ENCODE measurements at places on chromosomes 6 and 20. TPM values are rescaled to one million over a fixed set of nuclear protein-coding genes. Genes with fewer than 3 reads are reported as not detected.

DNA sequence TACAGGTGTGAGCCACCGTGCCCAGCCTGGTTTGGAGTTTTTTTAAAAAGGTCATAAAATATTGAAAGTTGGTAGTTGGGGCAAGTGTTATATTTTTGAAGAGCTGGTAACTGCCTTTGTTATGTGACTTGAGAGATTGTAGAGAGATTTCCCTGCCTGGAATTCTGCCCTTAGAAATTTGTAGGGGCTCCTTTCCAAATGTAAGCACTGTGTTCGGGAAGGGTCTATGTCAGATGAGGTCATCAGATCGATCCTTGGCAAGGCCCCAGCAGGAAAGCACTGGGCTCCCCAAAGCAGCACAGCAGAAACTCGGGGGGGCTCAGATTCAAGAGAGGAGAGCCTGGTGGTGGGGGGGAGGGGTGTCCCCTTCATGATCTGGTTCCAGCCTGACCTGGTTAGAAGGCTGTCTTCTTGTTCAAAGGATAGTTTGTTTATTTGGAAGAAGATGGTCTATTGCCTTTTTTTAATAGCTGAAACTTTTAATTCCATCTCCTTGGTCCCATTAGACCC lies 220.2 kb downstream of the UST start:
- no peak overlapping the region for H3K27ac ChIP-seq
- no peak overlapping the region for H3K4me3 ChIP-seq
- no peaks in the 10 kb centered on the region for H3K27me3 ChIP-seq
- DNase-seq: no peak
- H3K4me1 ChIP-seq: peaks cover 5% of the 10 kb centered on the region
- H3K36me3 ChIP-seq: peaks cover 20% of the 10 kb centered on the region

- no peaks in the 10 kb centered on the region for H3K36me3 ChIP-seq
- no peak overlapping the region for H3K4me3 ChIP-seq
- no peak overlapping the region for H3K27ac ChIP-seq
- no peak for DNase-seq
Measured at GRCh38 chr6:116210750-116211425, 43.0 kb downstream of the TSPYL4 start.

DNA sequence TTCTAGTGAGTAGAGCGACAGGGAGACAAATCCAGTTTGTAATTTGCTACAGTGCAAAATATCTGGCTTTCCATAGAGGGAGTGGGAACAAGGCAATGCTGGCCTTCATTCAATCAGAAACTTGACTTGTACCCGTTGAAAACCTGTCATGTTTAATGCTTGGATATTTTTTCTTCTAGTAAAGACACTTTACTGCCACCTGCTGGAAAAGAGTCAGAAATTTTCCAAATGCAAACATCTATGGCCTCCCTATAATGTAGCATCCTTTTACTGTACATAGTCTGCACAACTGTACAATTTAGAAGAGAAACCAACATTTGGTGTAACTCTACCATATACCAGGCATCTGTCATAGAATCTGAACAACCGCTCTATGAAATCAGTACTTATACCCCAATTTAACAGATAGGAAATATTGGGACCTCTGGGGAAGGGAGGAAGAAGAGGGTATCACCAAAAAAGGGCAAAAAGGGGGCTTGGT lies 16.7 kb upstream of the TBC1D20 start:
- H3K4me3 ChIP-seq: no peak overlapping the region
- peaks cover 35% of the 10 kb centered on the region for H3K36me3 ChIP-seq
- H3K27ac ChIP-seq: no peak overlapping the region
- H3K27me3 ChIP-seq: no peaks in the 10 kb centered on the region

DNA sequence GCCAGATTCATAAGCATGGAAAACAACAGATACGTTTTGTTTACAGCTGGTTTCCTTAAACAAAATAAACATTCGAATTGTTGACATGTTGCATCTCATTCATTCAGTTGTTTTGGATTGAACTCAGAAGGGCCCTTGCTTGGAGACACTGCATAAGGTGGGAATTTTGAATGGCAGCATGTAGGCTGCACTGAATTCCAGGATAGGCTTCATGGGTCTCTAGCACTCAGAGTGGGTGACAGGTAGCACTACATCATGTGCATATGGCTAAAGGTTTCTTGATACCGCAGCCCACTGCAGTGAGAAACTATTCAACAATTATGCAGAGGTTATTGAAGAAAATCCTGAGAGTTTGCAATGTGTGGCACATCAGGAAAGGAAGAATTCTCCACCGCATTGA lies 1.6 kb downstream of the BEND6 start:
- no peaks in the 10 kb centered on the region for H3K27me3 ChIP-seq
- no peak overlapping the region for H3K4me3 ChIP-seq
- H3K36me3 ChIP-seq: no peaks in the 10 kb centered on the region
- peaks cover 19% of the 10 kb centered on the region for H3K4me1 ChIP-seq
- no peak overlapping the region for H3K27ac ChIP-seq

- H3K27ac ChIP-seq: peak overlapping the region; percentile 91
- peak; percentile 35 for DNase-seq
- no peaks in the 10 kb centered on the region for H3K36me3 ChIP-seq
- no peak overlapping the region for H3K4me3 ChIP-seq
- H3K27me3 ChIP-seq: no peaks in the 10 kb centered on the region
Measured at GRCh38 chr6:132130626-132131298, 179.6 kb upstream of the CCN2 start.

DNA sequence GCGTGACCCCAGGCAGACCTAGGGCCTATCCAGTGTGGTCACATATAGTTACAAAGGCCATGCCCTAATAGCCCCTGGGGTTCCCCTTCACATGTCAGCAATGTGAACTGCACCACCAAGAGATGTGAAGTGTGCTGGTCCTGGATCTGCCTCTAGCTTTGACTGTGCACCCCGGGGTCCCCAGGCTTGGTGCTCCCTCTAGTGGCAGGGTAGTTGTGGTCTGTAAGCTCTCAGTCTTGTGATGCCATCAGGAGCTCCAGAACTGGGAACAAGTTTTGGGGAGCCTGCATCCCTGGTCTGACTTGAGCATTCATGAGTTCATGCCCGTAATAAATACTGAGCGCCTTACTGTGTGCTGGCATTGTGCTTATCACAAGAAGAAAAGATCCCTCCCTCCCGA lies 143.4 kb downstream of the DHX35 start:
- H3K4me3 ChIP-seq: no peak overlapping the region
- H3K4me1 ChIP-seq: no peaks in the 10 kb centered on the region
- peaks cover 2% of the 10 kb centered on the region for H3K27me3 ChIP-seq
- H3K36me3 ChIP-seq: no peaks in the 10 kb centered on the region

Gene POU5F1
- total RNA-seq: 0.83 TPM

Gene PFDN4
- total RNA-seq: 16.8 TPM

Gene CST4
- not detected for total RNA-seq

Gene MRPS18A
- total RNA-seq: 39.6 TPM

Gene PLCG1
- total RNA-seq: 106 TPM

Gene KCNK5
- not detected for total RNA-seq

Gene CRISP1
- total RNA-seq: not detected
